ENCODE measurements at places on chromosomes 7 and 10.

GRCh38 chr10:94076325-94076841 is 82.7 kb downstream of the PLCE1 start:
- no peak for DNase-seq

GRCh38 chr10:70540089-70540788 is 61.7 kb downstream of the PALD1 start:
- DNase-seq, result no peak

DNA sequence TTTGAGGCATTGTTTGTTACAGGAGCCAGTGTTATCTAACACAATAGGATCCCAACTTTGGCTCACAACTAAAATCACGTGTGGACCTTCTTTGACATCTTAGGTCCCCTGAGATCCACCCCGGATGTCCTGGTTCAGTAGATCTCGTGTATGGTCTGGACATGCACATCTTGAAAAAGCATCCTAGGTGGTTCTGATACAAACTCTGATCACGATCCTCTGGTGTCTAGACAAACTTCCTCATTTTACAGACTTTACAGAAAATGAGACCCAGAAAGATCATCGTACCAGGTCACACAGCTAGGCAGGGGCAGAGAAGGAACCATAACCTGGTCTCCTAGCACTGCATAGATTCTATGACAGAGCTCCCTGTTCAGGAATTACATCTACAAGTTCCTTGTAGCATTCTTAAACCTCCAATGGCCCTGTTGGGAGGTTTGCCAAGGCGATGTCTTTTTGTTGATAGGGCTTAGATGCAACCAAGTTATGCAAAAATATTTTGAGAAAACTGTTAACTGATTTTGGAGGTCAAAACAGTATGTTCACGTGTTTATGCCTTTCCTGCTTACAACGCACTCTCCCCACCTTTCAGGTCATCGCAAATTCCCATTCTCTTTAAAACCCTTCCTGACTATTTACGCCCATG is 30.8 kb upstream of the CHST15 start:
- no peak for DNase-seq

GRCh38 chr10:110803239-110803749 is 68.4 kb upstream of the PDCD4 start:
- DNase-seq, result no peak

Data from iPS DF 19.7 (cell line).